DMS53 (cell line): ENCODE measurements at places on chromosomes 1 and 21.

DNA sequence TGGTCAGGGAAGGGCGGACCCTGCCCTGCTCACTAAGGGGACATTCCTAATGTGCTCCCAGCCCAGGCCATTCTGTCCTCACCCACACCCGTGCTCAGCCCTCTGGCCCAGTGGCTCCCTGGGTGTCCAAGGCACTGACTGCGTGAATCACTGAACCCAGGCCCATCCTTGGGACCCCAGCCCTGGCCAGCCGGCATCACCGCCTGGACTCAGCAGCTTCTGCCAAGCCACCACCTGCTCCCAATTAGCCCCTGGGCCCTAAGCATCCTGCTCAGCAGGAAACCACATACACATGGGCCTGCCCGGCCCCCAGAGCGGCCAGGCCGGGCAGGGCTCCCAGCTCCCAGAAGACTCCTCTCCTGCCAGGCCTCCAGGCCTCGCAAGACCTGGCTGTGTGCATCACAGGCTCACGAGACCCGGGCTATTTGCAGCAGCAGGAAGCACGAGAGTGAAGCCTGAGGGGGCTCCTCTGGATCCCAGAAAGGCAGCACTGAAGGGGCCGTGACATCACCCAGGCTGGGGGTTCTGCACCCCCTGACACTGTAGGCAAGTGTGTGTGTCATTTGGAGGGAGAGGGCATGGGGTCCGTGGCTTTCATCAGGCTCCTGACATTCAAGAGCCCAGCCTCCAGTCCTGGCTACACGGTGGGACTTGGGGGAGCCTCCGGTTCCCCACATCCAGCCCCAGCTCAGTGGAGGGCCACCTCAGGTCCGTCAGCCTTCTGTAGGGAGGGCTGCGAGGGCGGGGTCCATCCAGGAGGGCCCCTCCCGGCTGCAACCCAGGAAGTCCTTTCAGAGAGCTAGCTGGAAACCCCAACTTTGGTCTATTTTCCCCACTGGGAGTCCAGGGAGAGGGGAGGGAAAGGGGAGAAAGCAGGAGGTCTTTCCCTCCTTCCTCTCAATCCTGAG is 1.6 kb downstream of the MFAP2 start:
- no peak for DNase-seq

- DNase-seq: no peak
Observed at GRCh38 chr1:54640863-54641836, at the start of gene MROH7. TSS of gene MROH7 (plus strand) at chr1:54641786. CDS start at chr1:54652927, 11,141 bp downstream.

GRCh38 chr1:224689374-224689773 is 73.3 kb downstream of the CNIH3 start:
- no peak for DNase-seq

DNA sequence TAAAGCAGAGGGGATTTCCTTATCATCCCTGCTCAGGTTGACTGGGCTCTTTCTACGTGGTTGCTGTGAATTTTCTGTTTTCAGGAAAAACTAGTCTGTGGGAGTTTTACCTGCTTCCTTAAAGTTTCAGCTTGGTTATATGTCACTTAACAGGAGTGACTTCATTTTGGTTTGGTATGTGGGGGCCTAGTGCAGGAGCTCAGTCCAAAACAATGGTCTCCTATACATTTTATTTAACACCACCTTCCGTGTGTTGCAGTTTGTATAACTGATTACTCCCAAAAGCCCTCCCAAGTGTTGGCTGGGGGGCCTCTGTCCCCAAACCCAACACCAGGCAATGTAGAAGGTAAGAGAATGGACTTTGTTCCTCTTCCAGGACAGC is 5.3 kb downstream of the IL23R start:
- no peak for DNase-seq

GRCh38 chr21:35764586-35764985 is 295.7 kb downstream of the SETD4 start:
- DNase-seq: no peak

DNA sequence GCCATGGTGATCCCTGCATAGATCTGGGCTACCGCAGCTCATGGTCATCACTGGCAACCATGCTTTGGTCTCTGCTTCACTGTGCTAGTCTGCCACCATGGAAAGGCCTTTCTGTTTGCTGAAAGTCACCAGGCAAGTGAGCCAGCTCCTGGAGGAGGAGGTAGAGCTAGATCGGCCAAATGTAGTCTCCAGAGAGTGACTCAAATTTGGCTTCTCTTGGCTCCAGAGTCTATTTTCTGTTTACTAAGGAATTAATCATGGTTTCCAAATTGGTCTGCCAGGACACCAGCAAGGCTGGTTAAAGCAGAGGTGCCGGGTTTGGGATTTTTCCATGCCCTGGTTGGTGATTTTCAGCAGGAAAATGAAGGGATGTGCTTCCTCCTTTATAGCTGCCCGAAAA is 52.7 kb upstream of the IVNS1ABP start:
- DNase-seq: no peak

DNA sequence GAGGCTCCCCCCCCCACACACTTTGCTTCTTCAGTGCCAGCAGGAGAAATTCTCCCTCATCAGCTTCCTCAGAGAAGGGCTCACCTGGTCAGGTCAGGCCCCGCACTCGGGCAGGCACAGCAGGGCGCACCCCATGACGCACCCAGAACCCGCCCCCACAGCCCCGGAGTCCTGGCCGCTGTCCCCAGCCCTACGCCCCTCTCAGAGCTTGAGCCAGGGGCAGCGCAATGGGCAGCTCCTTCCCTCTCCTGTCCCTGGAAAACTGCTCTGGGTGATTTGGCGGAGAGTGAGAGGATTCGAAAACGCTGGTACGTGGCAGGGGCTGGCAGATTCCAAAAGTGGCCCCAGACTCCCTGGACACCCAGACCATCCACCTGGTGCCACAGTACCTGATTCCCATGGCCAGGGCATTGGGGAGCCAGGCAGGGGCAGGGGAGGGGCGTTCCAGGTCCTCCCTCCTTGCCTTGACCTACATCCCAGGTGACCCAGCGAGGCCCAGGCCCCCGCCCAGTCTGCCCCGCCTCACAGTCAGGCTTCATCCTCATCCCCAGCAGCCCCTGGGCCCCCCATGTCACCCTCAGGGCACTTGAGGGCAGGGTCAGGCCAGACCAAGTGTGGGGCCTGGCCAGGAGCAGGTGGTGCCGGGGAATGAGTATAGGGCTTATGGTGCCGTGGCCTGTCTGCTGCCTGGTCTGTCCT is 23.7 kb downstream of the RRP1 start:
- no peak for DNase-seq

- no peak for DNase-seq
Observed at GRCh38 chr1:31688233-31688918, 15.4 kb downstream of the COL16A1 start.

DNA sequence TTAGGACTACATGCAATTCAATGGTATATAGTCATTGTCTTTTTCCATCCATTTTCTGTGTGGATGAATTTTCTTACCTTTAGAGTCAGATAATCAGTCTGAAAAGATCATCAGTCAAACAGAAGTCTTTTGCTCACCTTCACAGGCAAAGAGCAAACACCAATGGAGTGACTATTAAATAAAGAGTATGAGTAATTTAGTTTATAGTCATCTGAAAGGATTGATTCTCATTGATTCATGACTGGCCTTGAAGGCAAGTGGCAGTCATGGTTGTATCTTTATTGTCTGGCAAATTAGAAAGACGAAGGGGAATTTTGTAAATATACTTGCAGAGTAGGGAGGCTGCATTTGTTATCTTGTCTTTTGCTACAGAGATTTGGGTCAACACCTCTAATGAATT is 89.9 kb downstream of the EPB41 start:
- DNase-seq: no peak

- peak; percentile 96 for DNase-seq
Observed at GRCh38 chr21:30408782-30409494, 13.1 kb downstream of the KRTAP13-1 start.

GRCh38 chr1:54575605-54576290 is 27.7 kb downstream of the ACOT11 start:
- no peak for DNase-seq
